ENCODE measurements at places on chromosomes 7 and 10.

- no peak for DNase-seq
Measured at GRCh38 chr7:148340438-148341280, 249.9 kb upstream of the C7orf33 start.

DNA sequence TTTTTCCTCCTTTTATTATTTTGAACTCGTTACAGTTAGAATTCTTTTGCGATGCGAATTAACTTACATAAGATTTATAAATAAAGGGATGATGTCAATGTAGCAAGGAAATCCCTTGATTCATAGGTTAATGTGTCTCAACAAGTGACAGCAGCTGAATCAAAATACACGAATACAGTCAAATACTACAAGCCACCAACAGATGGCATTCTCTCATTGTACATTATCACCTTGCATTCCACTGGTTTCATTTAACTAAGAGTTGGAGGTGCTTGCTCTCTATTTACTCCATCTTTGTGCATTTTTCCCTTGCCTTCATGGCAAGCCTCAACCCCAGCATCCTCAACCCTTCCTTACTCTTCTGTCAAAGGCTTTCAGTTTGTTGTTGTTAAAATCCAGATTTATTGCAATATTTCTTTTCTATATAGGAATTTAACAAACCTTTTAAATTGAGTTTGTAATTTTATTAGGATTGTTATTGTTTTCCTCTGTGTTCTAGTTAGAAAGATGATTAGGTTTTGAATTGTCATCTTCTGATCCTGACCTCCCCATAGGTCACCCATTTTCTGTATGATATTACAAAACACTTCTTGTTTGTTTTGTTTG lies 78.3 kb downstream of the SLC25A40 start:
- DNase-seq: peak; percentile 49

GRCh38 chr7:5083311-5083711 lies 37.7 kb downstream of the RBAK start:
- no peak for DNase-seq

DNA sequence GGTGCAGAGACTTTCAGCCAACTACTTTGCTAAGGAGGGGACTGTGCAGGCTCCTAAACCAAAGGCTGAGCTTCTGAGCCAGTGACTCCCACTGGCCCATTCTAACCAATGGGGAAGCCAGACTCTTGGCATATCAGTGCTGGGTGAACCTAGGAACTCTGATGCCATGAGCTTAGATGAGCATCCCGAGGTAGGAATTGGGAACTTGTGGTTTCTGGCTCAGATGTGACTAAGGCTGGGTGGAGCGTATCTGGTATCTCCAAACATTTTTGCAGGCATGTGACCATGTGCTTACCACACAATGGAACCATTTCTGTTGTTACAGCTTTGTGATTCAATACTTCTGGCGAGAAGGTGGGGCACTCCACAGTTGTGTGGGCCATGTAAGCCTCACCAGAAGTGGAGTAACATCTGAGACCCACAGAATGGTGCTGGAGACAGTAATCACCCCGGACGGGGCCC lies 2.5 kb upstream of the AVPI1 start:
- peak; percentile 90 for DNase-seq

DNA sequence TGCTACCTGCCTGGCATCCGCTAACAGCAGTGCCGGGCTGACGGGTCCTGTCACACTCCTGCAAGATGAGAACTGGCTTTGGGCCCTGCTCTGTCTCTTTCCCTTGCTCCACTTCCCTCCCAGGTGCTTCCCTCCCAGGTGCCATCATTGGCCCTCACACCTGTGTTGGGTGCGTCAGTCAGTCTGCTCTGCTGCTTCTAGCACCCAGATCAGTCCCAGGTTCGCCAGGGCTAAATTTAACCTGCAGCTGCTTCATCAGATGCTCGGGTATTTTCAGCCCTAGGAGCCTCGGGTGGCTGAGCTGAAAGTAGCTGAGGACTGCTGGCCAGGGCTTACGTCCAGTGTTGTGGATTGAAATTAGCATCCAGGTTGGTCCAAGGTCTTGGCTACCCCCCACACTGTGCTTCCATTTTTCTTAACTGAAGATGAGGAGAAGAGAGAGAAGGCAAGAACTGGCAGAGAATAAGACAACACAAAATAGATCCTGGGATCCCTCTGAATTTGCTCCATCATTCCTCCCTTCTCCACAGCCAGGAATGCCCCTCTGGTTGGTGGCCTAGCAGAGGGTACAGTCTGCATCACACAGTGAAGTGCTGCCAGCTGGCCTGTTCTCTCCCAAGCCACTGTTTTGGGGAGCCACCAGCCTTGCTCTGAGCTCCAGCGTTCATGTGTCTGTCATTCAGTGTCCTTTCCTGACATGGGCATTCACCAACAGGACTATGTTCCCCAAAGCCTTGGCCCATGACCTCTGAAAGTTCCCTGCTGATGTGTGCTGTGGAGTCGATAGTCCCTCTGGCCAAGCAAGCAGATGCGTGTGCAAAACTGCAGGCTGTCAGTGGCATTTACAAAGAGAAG lies 65.9 kb upstream of the SYPL1 start:
- DNase-seq: no peak

DNA sequence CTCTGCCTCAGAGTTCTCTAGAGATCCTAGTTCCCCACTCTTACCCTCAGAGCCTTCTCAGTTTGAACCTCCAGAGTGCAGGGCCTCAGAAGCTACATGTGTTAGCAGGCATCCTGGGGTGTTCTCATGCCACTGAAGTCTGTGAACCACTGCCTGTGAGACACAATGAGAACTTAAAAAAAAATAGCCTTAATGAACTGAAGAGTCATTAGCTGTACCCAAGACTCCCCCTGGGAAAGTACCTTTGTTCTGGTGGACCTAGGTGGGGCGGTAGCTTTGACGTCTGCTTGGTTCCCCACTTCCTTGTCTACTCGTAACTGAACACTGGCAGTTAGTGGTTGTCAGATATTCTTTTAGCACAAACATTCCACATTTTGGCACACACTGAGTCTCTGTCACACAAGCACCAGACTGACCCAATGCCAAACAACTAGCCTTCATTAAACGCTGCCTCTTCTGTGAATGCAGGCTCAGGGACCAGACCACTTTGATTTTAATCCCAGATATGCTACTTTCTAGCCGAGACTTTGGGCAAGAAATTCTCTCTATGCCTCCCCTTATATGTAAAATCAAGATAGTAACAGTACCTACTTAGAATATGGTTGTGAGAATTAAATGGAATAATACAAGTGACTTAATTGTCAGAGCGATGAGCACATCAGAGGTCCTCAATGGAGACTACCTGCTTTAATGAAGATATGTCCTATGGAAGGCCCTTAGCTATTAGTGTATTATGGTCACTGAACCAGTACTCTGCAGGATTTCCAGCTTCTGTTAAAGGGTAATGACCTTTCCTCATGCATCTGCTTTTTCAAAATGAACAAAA lies 75.3 kb upstream of the CC2D2B start:
- DNase-seq: no peak

DNA sequence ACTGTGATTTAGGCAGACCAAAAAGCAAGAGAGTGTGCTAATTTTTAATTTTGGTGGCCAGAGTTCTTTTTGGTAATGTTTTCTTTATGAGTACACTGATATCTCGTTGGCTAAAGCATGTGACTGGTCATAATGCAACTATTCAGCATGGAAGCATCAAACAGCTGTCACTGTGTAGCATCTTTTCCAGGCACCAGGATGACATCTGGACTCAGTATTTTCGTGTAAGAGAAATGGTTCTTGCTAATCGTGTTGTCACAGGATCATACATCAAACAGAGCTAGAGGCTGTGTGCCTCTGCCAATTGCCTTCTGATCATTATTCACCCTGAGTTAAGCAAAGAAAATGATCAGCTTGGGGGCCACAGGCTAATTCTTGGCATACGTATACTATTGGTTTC lies 118.9 kb downstream of the SND1 start:
- DNase-seq: peak; percentile 65

GRCh38 chr10:119310806-119311205 lies 103.4 kb downstream of the GRK5 start:
- DNase-seq: no peak

DNA sequence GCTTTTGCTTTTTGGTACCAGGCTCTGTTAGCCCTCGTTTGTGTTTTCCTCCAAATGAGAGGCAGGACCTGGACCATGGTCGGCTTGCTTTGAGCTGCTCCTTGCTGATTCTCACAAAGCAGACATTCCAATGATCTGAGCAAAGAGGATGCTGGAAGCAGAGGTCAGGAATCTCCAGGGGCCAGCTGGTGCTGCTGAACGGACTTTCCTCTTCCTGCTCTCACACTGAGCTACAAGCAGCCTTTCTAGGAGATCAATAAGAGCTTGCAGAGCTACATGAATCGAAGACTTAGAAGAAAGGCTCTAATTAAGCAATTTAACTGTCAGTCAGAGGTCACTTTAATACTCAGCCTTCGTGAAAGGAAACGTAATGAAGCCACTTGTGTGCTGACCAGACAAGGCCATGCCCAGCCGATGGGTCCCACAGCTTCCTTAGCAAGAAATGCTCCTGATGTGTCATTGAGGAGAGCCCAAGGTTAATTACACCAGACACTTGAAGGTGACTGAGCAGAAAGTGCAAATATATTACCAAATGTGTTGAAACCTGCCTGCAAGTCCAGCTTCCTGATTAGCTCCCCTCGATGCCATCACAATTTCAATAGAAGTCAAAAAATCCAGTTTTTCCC lies 151.3 kb upstream of the RSU1 start:
- DNase-seq: peak; percentile 83

GRCh38 chr10:49679480-49679893 lies at the start of gene C10orf53:
Gene C10orf53, plus strand, starts transcription at chr10:49679651. Its CDS starts 47 bp downstream, at chr10:49679698.
- peak; percentile 40 for DNase-seq

GRCh38 chr7:73721377-73721817 lies 1.9 kb upstream of the STX1A start:
- no peak for DNase-seq

- peak; percentile 27 for DNase-seq
Measured at GRCh38 chr7:151844071-151844824, 32.7 kb downstream of the PRKAG2 start.

GRCh38 chr10:23314835-23315239 lies 29.8 kb downstream of the C10orf67 start:
- peak; percentile 50 for DNase-seq

GRCh38 chr10:93893646-93894515 lies at the start of gene SLC35G1:
Gene SLC35G1, plus strand, starts transcription at chr10:93893978. Its CDS starts 56 bp downstream, at chr10:93894034.
- peak; percentile 95 for DNase-seq

GRCh38 chr10:19966751-19967150 lies 150.5 kb downstream of the PLXDC2 start:
- no peak for DNase-seq

GRCh38 chr7:98314469-98314868 lies 33.0 kb downstream of the BRI3 start:
- DNase-seq: no peak

DNA sequence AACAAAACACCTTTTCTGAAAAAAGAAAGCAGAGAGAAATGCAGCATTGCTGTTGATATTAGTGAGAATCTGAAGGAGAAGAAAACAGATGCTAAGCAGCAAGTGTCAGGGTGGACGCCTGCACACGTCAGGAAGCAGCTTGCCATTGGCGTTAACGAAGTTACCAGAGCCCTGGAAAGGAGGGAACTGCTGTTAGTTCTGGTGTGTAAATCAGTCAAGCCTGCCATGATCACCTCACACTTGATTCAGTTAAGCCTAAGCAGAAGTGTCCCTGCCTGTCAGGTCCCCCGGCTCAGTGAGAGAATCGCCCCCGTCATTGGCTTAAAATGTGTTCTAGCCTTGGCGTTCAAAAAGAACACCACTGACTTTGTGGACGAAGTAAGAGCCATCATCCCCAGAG lies 6.4 kb downstream of the RPP38 start:
- DNase-seq: no peak

- no peak for DNase-seq
Measured at GRCh38 chr7:131219312-131220041, 108.2 kb upstream of the MKLN1 start.

DNA sequence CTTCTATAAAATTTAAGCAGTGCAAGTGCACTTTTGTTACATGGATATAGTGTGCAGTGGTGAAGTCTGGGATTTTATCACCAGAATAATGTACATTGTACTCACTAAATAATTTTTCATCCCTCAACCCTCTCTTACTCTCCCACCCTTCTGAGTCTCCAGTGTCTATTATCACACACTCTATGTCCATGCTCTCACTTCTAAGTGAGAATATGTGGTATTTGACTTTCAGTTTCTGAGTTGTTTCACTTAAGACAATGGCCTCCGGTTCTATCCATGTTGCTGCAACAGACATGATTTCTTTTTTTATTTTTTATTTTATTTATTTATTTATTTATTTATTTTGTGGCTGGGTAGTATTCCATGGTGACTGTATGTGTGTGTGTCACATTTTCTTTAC lies 855.9 kb upstream of the PHF14 start:
- no peak for DNase-seq

DNA sequence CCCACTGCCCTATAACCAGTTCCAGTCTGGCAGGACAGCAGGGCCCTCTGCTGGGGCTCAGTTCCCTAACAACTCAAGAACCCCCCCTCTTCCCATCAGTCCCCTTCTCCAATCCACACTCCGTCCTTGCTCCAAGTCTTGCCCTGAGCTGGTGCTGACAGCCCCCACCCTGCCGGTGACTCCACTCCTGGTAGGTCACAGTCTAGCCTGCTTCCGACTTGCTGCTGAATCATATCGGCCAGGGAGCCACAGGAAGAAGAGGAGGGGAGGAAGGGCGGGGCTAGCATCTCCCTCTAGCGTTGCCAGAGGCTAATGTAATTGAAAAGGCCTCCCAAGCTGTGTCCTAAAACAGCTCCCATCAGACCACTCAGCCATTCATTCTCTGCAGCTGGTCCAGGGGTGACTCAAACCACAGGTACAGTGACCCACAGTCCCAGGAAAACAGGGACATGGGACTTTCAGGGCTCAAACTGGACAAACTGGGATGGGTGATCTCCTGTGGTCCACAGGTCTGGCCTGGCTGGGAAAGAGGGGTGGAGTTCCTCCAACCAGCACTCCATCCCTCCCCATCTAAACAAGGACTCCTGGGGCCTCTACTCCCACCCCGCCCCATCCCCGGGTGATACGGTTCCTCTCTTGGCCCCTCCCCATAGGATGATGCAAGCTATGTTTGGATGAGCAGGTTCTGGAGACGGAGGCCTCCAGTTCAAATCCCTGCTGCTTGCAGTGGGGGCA lies 158.8 kb downstream of the SH3PXD2A start:
- DNase-seq: peak; percentile 98

GRCh38 chr10:124117511-124117785 lies 24.1 kb upstream of the CHST15 start:
- DNase-seq: no peak

- DNase-seq: no peak
Measured at GRCh38 chr7:71871446-71871845, 540.7 kb downstream of the CALN1 start.

DNA sequence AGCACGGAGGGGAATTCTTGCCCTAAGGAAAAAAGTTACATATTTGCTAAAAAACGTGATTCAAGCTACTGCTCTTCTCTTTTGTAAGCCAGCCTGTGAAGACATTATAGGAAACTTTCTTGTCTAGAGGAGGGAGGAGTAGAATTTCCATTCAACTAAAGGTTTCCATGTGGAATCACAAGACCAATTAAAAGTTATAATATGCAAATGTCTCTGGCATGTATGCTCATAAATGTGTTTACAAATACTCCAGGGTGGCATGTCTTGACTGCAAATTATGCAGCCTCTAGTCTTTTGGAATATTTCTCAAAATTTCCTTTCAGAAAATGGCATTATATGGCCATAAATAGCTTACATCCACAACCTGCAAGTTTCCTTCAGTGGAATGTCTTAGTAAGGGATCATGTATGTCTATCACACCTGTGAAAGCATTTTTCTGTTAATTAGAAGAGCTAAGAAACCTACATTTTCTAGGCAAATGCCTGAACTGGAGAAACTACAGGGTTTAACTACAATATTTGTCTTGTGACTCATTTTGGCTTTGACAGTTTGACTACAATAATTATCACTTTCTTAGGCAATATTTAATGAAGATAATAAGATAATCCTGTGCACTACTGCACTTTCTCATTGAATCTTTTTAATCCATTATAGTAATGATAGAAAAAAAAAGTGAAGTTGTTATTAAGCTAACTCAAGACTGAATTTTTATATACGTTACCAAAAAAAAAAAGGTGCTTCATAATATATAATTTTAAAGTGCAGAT lies 111.1 kb upstream of the C10orf90 start:
- DNase-seq: no peak

Measured in AG08395 (cell line).